Right renal cortex interstitium (tissue), 3 donors: ENCODE measurements at places on chromosomes 4 and X.

DNA sequence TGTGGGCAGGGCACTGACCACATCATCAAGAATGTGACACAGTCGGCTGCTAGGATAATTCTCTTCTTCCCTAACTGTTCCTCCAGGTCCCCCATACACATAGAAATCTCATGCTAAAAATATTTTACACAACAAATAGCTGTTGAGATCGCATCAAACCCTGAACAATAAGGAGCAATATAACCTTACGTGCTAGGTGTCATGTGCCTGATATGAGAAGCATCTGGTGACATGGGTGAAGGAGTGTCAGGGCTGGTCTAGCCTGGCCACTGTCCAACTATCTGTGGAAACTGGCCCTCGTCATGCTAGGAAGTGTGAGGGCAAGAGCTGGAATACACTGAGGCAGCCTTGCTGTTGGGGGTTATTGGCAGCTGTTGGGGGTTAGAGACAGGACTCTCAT lies 167.3 kb upstream of the PGRMC2 start:
- no peak for DNase-seq

DNA sequence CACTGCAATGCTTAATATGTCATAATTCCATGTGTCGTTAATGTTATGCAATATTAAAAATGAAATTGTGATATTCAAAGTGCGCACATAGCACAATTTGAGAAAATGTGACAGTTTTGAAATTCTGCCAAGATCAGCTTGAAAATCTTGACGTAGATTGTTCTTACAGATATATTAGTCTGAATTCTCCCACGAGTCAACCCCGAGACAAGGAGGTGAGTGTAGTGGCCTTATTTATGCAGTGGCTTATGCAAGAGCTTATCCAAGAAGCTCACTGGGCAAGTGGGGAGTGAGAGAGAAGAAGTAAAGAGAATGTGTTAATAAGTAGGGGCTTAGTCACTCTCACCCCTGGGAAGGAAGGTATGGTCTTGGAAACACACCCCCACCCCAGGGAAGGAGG lies 286.1 kb upstream of the STS start:
- DNase-seq: no peak

DNA sequence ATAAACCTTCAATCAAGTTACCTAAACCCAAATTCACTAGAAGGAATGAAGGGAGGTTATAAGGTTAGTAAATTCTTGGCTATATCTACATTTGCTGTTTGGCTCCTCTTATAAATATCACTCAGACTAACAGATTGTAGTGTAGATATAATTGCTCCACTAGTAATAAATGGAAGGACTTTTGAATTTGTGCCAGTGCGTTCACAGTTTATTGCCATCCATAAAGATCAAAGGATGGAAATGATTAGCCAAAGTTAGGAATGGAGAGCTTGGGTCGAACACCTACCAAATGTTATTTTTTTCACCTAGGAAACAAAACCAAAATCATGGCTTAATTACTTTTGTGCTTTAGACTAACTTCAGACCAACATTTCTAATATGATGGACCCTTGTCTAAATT lies 9.2 kb downstream of the DTHD1 start:
- no peak for DNase-seq

GRCh38 chr4:26388671-26389070 lies 67.9 kb downstream of the RBPJ start:
- DNase-seq: no peak

DNA sequence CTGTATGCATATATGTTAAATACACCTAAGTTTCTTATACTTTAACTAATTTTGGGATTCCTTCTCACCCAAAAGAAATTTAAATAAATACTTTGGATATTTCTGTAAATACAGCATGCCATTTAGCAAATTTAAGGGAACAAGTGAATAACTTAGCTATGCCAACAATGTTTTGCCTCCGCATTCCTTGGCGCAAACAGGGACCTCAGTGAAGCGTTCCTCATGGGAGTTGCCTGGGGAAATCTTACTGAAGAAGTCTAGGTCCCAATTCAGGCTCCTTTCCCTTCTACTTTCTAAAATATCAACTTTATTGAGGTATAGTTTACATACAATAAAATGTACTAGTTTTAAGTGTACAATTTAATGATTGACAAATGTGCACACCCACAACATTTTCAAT lies 25.0 kb downstream of the COL4A5 start:
- DNase-seq: no peak

DNA sequence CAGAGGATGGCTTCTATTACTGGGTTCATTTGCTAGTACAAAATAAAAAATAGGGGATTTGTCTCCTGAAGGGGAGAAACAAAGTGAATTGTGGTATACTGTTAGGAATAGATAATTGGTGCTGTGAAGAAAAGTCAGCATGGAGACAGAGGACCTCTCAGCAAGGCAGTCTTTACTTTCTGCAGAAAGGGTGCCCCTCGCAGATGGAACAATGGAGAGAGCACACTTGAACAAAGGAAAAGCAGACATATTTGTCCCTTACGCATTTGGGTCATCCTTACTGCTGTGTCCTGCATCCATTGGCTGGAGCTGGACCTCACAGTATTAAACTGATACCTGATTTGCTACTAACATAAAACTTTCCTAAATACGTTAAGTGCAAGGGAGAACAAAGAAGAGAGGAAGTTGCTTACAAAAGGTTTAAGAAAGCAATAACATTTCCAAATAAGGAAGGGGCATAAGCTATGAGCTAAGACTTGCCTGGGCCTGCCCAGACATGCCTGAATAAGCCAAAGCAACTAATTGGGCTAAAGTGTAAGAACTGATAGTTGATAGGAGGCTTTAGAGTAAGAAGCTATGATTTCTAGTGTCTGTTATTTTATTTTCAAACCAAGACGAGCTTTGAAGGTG lies 83.8 kb downstream of the CCKAR start:
- DNase-seq: no peak

GRCh38 chrX:19686876-19687275 lies 171.6 kb upstream of the MAP3K15 start:
- no peak for DNase-seq

- no peak for DNase-seq
Observed at GRCh38 chr4:36360755-36361154, 79.3 kb downstream of the DTHD1 start.

DNA sequence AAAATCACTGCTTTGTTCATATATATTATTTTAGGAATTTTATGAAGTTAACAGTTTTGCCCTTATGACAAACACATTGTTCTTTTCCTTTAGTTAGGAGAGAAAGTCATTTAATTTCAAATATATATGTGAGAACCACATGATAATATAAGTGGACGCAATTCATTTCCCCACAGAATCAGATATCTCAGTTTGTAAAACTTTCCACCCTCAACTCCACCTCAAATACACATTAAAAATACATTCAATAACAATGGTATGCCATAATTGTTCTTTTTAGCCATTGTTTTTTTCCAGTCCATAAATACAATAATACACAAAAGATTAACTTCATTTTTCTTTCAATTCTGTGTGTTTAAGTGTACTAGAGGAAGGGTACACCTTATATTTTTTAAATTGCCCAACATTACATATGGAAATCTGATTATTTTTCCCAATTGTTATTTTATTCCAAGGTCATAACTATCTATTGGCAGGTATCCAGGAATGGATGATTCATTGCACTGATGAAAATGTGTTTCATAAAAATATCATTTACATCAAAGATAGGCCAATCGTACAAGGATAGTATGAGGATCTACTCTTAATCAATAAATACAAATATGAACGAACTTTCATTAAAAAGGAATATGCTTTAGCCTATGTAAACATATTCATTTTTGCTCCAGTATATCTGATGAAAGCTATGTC lies 125.0 kb downstream of the PPP3CA start:
- DNase-seq: no peak

DNA sequence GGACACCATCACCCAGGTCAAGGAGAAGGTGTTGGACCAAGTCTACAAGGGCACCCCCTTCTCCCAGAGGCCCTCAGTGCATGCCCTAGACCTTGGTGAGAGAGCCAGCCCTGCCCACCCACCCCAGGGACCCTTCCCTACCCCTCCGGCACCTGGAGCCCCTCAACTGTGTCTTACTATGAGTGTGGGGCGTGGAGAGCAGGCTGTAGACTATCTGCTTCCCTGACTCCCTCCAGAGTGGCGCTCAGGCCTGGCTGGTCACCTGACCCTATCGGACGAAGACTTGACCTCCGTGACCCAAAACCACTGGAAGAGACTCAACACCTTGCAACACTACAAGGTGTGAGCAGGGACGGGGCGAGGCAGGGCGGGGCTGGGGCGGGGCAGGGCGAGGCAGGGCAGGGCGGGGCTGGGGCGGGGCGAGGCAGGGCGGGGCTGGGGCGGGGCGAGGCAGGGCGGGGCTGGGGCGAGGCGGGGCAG lies 4.7 kb upstream of the SRPK3 start:
- no peak for DNase-seq

- no peak for DNase-seq
Observed at GRCh38 chr4:86032476-86033022, 327.3 kb downstream of the MAPK10 start.
